ENCODE measurements at places on chromosomes 1 and 21.

- no peak for DNase-seq
Measured at GRCh38 chr1:101444873-101445618, 208.2 kb downstream of the S1PR1 start.

GRCh38 chr1:26357121-26357602 is 3.2 kb upstream of the CRYBG2 start:
- no peak for DNase-seq

GRCh38 chr21:36964827-36965719 is 1.4 kb downstream of the HLCS start:
- no peak for DNase-seq

- DNase-seq = no peak
Measured at GRCh38 chr1:14440731-14441130, 157.8 kb upstream of the KAZN start.

DNA sequence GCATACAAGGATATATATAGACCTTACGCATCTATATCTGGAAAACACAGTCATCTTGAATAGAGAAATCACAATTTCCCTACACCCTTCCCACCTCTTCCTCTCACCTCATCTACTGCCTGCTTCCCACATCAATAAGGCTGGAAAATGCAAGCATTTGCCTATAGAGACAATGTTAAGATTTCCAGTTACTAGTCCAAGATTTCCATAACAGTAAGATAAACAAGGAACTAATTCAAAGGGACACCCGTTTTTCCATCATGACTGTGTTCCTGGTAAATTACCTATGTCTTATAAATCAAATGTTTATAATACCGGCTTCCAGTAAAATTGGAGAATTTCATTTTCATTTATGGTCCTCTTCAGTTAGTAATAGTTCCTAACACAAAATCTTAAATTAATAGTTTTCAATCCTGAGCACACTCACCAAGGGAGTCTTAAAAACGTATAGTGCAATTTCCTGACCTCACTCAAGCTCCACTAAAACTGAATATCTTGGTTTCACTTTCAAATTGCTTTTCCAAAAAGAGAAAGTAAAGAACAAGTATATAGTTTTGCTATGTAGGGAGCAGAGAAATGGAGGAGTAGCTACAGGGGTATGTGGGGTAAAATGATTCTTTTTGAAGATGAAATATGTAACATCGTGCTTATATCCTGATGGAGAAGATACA is 398.7 kb downstream of the PLPP3 start:
- no peak for DNase-seq

- no peak for DNase-seq
Measured at GRCh38 chr1:225691861-225692516, 39.1 kb upstream of the ENAH start.

GRCh38 chr1:170548497-170548896 is 16.5 kb downstream of the GORAB start:
- DNase-seq = no peak

- DNase-seq = no peak
Measured at GRCh38 chr1:112257043-112257835, 138.8 kb upstream of the CTTNBP2NL start.

GRCh38 chr1:18529714-18530113 is 49.0 kb downstream of the KLHDC7A start:
- DNase-seq = no peak

GRCh38 chr1:101187297-101187696 is 49.5 kb upstream of the S1PR1 start:
- DNase-seq = no peak

GRCh38 chr1:111517469-111518225 is 14.2 kb upstream of the ADORA3 start:
- no peak for DNase-seq

GRCh38 chr1:206949208-206949607 is 2.9 kb upstream of the PIGR start:
- DNase-seq = no peak

DNA sequence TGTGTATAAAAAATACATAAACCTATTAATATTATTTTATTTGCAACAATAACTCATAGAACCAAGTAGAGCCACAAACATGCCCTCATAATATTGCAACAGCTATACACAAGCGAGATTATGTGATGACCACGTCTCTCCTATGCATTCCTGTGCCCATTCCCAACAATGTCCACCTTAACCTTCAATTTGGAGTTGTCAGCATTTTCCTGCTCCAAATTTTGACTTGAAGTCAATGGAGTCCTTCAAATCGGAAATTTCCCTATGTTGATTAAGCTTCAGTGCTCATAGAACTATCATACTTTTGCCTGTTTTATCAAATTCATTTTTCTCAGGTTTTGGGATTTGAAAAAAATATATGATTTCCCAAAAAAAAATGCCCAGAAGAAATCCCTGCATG is 27.4 kb upstream of the FAM20B start:
- no peak for DNase-seq

- no peak for DNase-seq
Measured at GRCh38 chr1:199482426-199482825, 545.1 kb upstream of the NR5A2 start.

GRCh38 chr1:63042278-63042677 is 258.3 kb downstream of the ATG4C start:
- DNase-seq = no peak

- DNase-seq = no peak
Measured at GRCh38 chr1:211921579-211922095, 91.1 kb upstream of the LPGAT1 start.

- DNase-seq = no peak
Measured at GRCh38 chr1:150093805-150094204, 26.2 kb downstream of the VPS45 start.

DNA sequence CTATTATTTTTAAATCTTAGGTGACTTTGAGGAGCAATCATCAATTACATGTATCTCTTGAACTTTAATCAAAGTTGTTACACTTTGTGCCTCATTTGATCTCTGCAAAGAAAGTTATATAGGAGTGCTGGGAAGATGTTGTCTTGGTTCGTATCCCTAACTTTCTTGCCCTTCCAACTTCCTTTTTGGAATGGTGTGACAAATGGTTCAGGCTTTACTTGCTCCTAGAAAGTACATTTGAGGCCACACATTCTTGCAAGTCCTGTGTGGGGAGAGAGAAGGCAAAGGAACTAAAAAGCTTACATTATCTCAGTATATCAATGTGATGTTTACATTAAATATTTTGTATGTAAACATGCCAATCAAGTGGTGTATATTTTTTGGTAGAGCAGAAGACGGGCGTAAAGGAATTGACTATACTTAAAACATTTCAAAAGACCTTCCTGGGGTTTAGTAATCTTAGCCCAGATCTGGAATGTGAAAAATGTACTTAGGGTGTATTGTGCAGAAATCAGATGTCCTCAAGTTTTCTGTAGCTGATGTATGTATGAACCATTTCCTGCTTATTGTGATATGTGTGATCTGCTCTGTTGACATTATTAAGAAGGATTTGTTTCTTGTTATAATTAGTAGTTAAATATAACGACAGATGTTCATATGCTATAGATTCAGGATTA is 59.2 kb downstream of the USP25 start:
- no peak for DNase-seq

GRCh38 chr1:156656806-156657740 is 15.2 kb downstream of the BCAN start:
- peak; percentile 64 for DNase-seq

DNA sequence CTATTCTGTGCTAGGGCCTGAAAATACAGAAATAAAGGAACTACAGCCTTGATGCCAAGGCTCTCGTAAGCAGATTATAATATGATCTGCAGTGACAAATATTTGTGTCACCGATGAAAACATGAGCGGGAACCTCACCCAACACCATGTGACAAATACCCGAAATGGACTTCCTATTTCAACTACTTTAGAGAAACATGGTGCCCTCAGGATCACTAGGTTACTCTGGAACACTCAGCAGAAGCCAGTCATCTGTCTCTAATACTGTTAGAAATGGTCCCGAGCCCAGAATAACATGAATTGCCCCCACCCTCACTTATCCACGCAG is 463 bp upstream of the VAMP3 start:
- no peak for DNase-seq

DNA sequence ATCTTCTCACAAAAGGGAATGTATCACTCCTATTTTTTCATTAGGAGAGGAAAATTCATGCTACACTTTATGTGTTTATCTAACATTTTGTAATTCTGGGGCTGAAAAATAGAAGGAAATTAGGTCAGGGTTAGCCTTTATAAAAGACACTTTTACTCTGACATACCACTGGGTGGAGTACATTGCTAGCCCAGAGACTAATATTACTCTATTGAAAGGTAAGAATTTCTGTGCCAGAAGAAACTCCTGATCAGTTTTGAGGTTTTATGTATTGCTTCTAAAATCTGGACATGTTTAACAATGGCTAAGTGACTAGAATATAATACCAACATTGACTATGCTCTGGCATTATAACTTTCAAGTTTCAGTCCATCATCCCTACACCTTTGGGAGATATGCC is 724.6 kb downstream of the USP25 start:
- no peak for DNase-seq

DNA sequence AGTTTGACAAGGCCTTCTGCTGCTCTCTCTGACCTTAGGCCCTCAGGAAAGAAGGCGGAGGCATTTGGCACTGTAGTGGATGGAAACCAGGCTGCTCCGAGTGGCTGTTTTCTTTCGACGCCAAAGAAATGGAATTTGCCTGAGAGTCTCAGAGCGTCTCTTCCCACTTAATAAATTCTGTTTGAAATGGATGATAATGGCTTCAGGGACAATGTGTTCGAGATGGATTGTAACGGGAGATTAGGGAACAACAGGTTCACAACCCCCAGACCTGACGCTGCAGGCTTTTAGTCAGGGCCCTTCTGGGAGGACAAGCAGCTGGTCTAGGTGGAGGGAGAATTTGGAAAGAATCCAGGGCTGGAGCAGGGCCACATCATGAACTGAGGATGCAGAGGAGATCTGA is 58.6 kb downstream of the TLR5 start:
- DNase-seq = no peak

DNA sequence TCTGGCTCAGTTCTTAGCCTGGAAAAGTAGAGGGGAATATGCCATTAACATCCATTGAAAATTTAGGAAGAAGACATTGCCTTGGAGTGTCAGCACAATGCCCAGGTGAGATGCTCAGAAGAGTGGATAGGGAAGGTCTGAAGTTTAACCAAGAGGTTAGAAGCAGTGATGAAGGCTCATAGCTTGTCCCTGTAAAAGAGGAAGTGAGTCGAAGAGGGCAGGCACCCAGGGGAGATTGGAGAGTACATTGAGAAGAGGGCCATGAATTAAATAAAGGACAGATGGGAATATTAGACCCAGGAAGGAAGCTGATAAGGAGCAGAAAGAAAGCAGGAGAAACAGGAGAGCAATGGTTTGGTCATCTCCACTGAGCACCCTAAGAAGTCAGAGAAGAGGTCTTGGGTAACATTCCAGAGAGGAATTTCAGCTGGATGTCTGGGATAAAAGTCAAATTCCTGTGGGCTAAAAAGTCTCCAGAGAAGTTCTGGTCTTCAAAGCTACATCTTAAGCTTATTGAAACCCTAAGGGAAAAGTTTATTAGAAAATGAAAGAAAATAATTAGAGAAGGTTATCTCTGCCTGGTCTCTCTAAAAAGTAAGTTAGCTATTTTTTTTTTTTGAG is 17.3 kb downstream of the C8B start:
- DNase-seq = no peak

GRCh38 chr1:172465617-172466016 is 21.7 kb upstream of the PIGC start:
- no peak for DNase-seq

DNA sequence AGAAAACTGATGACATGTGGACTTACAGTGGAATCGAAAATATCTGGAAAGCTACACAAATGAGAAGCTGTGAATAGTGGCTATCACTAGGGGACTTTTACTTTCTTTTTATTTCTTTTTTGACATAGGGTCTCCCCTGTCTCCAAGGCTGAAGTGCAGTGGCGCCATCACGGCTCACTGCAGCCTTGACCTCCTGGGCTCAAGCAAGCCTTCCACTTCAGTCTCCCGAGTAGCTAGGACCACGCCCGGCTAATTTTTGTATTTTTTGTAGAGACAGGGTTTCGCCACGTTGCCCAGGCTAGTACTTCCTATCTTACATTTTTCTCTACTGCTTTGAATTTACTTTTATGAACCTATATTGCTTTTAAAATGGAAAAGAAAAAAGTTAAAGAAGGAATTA is 10.5 kb downstream of the TMEM35B start:
- DNase-seq = no peak

- no peak for DNase-seq
Measured at GRCh38 chr1:116677474-116678062, 10.0 kb upstream of the IGSF3 start.

DNA sequence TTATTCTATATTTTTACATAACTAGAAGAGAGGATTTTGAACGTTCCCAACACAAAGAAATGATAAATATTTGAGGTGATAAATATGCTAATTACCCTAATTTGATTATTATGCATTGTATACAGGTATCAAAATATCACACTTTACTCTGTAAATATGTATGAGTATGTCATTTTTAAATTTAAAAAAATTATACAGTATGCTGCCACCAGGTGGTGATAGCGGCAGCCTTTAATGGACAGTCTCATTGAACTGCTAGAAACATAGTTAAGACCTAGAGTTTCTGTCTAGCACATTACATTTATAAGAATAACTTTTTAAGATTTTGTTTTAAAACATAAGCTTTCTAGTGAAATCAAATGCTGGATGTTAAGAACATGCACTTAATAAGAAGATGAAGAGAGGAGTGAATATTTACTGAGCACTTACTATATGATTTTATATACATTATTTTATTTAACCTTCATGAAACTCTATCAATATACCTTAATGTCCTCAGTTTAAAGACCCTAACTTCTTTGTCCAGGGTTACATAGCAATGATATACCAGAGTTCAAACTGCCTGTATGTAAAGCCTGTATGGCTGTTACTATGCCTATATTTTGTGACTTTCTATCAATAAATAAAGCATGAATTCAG is 207.1 kb downstream of the NUF2 start:
- DNase-seq = no peak

- no peak for DNase-seq
Measured at GRCh38 chr1:56797065-56797685, 22.0 kb downstream of the FYB2 start.

DNA sequence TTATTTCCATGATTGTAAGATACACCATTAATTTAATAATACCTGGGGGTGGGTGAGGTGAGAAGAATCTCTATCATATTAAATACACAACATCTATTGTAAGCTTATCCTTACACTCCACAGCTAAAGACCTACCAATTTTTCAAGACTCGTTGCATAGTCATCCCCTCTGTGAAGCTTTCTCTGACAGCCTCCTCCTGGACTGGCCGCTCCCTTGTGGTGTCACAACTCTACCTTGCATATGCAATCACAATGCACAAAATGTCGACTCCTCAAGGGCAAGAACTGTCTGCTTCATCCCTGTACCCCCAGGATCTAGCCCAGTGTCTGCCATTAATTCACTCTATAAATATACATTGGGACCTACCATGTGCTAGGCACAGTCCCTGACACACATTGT is 2.4 kb upstream of the PTGFRN start:
- DNase-seq = no peak

DNA sequence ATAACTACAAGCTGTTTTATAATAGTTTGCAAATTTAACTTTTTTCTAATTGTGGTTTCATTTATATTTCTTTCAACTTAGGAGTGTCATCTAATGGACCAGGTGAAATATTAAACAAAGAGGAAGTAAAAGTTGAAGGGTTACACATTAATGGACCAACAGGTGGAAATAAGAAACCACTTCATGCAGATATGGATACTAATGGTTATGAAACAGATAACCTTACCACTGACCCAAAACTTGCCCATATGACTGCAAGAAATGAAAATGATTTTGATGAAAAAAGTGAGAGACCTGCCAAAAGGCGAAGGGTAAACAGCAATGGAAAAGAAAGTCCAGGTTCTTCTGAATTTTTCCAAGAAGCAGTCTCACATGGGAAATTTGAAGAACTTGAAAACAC is 59.7 kb downstream of the MIER1 start:
- no peak for DNase-seq

- no peak for DNase-seq
Measured at GRCh38 chr1:212648431-212648830, 39.9 kb downstream of the ATF3 start.
